ENCODE measurements at places on chromosomes 6 and 20.

DNA sequence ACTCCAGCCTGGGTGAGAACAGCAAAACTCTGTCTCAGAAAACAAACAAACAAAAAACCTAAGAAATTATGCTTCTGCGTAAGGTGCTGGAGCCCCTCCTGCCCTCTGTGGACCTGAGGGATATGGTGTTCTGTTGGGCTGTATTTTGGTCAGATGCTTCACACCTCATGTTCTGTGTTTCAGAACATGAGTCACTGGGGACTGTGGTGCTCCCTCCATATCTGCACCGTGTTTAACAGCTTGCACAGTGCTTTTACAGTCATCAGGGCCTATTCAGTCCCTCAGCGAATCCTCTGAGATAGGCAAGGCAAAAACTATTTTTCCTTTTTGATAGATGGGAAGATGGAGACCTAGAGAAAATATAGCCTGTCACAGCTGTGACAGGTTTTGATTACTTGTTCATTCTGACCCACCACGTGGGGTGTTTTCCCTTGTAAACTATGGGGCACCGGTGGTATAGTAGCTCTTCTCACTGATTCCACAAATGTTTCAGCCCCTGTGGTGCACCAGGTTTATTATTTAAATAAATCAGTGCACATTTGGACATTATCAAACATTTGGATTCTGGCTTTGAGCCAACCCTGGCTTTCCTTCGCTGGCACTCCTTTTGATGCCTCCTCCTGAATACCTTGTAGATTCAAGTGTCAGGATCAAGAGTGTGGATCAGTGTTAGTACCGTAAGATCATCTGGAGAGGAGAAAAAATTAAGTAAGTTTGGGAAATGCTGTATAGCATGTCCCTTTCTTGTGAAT is 9.6 kb downstream of the TTPAL start:
- DNase-seq = no peak

- no peak for DNase-seq
These were observed 24.1 kb downstream of the ALDH8A1 start for GRCh38 chr6:134925800-134926199.

- no peak for DNase-seq
These were observed 1.0 kb upstream of the PMEPA1 start for GRCh38 chr20:57710841-57711240.

- no peak for DNase-seq
These were observed 13.6 kb upstream of the CHD6 start for GRCh38 chr20:41631826-41632225.

DNA sequence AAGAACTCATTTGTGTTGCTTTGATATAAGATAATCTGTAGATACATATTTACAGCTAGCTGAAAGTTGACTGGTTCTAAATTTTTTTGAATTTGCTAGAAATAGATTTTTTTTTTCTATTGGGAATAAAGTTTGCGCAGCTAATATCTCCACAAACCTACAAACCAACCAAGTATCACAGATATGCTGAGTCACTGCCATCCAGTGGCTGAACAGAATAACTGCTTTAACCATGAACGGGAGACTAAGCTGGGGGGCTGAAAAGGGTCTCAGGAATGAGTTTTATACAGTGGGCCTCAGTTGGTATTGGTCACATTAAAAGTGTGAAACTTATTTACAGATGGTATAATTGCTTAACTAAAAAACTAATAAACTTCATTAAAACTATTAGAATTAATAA is 326.7 kb upstream of the CNR1 start:
- no peak for DNase-seq

- DNase-seq = no peak
These were observed 113.5 kb downstream of the OTOR start for GRCh38 chr20:16861708-16862107.

- DNase-seq = no peak
These were observed 49.5 kb upstream of the TFAP2D start for GRCh38 chr6:50663806-50664205.

DNA sequence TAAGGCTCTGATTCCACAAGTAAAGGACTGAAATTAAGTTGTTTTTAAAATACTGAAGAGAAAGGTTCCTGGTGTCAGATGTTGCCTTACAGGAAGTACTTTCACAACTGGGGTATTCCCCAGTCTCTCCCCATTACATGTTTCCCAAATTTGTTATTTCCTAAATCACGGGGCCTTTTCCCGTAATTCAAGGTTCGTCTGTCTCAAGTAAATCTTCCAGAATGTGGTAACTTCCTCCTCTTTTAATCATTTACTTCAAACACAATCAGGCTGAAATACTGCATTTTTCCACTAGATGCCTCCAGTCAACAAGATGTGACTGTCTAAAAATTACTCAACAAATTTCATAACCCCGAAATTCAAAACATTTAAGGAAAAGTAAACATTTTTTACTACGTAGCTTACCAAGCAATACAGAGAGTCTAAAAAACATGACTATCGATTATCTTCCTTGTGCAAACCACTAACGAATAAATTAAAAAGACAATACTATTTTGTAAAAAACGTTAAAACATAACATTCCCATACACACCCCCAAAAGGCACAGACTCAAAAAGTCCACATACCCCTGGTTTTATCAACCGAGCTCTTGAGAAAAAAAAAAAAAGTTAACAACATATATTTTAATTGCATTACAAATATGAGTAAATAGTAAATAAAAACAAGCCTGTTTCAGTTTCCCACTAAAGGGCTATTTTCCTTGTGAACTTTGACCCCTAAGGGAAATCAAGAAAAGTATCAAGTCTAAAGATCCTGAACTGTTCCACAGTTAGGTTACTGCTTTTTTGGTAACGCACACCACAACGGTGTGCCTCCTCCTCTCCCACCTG is 1.7 kb downstream of the SOD2 start:
- no peak for DNase-seq

DNA sequence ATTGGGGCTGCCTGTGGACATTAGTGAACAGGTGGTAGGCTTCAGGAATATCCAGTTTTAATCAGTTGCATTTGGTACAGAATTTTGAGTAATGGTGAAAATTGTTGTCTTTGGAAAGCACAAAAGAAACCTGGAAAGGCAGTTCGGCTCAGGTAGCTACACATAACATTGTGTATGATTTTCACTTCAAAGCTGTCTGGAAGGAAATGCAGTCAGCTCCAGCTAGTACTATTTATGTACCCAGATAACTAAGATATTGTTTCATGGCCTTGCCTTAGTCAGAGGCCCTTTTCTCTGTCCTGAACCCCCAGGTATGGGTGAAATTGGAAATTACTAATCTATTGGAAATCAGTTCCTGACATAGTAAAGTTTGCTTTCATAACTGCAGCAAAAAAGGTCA is 195.6 kb upstream of the UST start:
- no peak for DNase-seq

GRCh38 chr6:139010674-139011073 is 17.9 kb upstream of the ABRACL start:
- no peak for DNase-seq

GRCh38 chr6:91505199-91505598 is 918.3 kb upstream of the MAP3K7 start:
- no peak for DNase-seq

DNA sequence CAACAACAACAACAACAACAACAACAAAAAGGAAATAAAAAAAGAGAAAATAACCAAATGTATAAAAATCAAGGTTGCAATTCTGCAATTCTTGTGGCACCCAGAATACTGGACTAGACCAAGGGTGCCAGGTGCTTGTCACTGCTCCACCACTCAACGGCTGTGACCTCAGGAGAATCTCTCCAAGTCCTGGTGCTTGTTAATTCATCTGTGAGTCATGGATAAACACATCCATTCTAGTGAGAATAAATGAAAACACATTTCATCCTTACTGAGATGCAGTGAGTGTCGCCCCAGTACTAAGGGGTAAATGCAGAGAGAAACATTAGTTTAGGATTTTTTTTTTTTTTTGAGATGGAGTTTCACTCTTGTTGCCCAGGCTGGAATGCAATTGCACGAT is 32.0 kb downstream of the HLA-C start:
- no peak for DNase-seq
